RCC 7860 (cell line): ENCODE measurements at places on chromosomes 11 and 22.

- no peak for DNase-seq
Observed at GRCh38 chr22:37932821-37933578, 20.4 kb downstream of the C22orf23 start.

DNA sequence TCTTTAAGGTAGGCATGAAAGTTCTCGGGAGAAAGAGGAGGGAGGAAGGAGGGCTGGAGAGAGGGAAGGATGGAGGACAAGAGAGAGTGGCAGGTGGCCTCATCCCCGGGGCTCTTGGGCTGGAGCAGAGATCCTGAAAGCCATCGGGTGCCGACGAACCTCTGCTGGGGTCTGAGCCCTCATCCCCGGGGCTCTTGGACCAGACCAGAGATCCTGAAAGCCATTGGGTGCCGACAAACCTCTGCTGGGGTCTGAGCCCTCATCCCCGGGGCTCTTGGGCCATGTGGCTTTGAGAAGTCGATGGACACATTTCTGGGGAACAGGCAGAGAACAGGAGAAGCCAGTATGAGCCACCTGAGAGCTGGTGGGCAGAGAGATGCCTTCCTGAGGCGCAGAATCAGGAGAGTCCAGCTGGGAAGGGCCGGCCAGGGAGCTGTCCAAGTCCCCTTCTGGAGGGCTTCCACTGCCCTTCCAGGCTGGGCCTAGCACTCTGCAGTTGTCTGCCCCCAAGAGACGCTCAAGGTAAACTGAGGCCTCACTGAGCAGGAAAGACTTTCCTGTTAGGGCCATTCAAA, 1398.1 kb downstream of the BRD1 start:
- DNase-seq: no peak

- no peak for DNase-seq
Observed at GRCh38 chr11:110518809-110519514, 89.2 kb downstream of the FDX1 start.

DNA sequence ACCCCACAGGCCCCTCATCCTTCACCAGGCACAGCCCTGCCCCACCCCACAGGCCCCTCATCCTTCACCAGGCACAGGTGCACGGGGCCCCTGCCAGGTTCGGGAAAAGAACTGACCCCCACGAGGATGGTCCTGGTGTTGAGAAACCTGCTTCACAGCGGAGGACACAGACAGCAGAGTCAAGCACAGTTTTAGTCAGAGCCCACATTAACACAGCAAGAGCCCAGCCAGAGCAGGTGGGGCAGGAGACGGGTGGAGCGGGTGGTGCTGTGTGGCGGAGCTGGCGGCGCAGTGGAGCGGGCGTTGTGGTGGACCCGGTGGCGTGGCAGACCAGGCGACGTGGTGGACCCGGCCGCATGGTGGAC, 1085.5 kb downstream of the BRD1 start:
- no peak for DNase-seq

- DNase-seq: no peak
Observed at GRCh38 chr11:5831196-5831829, 10.4 kb downstream of the OR52E6 start.

- DNase-seq: peak; percentile 29
Observed at GRCh38 chr11:120324932-120325810, at the start of gene TLCD5. TLCD5 (plus strand) TSS chr11:120325299; CDS start chr11:120327442, 2,143 bp downstream.

DNA sequence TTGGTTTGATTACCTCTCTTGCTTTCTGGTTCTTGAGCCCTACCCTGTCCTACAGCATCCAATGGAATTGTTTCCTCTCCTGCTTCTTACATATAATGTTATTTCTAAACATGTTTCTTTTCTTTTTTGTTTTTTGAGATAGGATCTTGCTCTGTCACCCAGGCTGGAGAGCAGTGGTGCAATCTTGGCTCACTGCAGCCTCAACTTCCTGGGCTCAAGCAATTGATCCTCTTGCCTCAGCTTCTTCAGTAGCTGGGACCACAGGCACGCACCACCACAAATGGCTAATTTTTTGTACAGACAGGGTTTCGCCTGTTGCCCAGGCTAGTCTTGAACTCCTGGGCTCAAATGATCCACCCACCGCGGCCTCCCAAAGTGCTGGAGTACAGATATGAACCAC, 105.9 kb downstream of the SGSM3 start:
- no peak for DNase-seq

DNA sequence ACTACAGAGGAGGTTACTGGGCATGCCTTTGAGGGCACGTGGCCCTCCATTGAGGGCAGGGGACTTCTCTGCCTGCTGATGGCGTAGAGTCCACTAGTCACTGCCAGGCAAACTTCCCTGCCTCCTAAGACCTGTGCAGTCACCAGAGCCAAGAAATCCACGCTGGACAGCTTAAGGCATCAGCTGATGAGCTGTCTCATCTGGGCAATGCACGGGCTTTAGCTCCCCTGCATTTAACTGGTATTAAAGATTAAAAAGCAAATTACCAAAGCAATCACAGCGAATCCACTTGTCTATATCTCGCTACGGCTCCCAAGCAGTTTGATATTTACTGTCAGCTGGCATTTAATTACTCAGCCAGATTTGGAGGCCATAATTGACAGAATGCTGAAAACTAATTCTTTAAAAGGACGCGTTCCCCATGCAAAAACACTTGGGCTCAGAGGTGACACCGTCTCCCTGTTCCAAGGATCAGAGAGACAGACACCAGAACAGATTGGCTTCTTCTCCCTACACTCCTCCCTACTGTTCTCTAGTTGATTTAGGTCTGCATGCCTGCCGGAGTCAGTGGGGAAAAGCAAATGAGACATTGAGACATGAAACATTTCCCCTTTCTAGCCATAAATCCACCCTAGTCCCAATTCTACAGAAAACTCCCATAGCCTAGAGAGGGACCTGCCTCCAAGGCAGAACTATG, 68.5 kb downstream of the SPATA19 start:
- no peak for DNase-seq
